ENCODE measurements at places on chromosomes 4 and X.

DNA sequence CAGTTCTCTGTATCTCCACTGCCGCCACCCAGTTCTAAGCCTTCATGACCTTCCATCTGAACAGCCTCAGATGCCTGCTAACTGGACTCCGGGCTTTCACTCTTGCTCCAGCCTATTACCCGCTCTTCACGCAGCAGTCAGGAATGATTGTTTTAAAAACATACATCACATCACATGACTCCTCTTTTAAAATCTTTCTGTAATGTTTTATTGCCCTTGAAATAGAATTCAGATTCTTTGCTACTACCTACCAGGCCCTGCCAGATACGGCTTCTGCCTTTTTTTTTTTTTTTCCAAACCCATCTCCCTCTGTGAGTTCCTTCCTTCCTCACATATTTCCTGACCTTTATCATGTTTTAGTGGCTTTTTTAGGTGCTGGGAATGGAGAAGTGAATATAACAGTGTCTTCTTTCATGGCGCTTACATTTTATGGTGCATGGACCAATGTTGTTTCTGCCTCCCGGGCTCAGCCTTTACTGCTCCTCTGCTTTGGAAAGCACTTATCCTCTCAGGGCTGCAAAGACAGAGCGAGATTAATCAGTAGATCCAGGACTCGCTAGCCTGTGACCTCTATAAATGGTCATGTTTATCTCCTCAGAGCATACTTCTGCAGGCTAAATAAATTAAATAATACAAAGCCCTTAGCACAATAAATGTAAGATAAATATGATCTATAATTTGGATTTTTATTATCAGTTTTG, 58.0 kb downstream of the FBXO8 start:
- DNase-seq = no peak

DNA sequence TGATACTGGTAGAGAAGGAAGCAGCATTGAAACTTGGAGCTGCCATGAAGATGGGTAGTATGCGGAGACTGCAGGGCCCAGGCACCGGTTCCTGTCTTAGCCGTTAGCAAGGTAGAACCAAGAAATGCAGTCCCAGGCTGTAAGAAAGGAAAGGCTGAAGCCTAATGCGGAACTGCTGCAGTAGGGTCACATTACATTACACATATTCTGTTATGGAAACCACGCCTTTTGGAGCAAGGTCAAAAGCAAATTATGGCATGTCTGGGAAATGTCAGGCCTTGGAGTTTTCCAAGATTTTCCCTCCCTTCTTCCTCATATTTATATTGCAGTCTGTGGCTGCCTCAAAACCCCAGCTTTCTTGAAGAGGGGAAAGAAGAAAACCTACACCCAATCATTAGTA, 204.8 kb upstream of the RASGEF1B start:
- DNase-seq = no peak

DNA sequence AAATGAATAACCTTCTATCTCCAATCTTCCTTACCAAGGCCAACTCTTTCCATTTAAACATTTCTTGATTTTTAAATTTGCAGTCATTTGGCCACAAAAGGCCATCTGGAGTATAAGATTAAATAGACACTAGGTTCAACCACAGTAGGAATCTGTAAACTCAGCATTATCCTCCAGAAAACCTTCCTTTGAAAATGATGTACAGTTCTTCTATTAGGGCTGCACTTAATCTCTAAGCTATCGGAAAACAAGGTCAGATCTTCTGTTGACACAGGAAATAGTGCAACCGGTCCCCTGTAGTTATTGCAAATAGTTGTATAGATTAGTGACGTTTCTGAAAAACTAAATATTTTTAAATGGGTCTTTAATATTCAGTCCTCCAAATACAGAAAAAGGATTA, 359.0 kb upstream of the ATOH1 start:
- no peak for DNase-seq

DNA sequence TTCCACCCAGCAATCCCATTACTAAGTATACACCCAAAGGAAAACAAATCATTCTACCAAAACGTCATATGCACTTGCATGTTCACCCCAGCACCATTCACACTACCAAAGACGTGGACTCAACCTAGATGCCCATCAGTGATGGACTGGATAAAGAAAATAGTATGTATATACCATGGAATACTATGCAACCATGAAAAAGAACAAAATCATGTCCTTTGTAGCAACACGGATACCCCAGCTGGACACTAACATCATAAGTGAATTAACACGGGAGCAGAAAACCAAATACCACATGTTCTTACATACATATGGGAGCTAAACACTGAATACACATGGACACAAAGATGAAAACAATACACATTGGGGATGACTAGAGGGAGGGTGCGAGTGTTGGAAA, 309.1 kb upstream of the KLF3 start:
- no peak for DNase-seq

DNA sequence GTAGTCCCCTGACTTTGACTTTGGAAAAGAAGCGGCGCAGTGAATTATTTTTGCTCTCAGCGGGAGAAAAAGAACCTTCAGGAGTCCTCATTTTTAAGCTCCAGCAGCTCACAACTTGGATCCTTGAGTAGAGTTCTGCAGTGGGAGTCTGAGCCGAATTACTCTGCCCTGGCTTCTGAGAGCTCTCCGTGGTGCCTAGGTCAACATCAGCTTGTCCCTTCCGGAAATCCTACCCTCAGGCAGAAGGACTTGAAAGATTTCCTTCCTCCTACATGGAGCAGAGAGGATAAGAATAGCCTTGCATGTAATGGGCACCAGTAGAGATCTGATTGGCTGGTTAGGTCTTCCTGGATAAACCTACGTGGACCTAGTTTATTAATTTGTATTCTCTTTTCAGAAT, 549.7 kb upstream of the TENM3 start:
- no peak for DNase-seq

GRCh38 chrX:13587786-13588477, 18.5 kb downstream of the EGFL6 start:
- DNase-seq = no peak

DNA sequence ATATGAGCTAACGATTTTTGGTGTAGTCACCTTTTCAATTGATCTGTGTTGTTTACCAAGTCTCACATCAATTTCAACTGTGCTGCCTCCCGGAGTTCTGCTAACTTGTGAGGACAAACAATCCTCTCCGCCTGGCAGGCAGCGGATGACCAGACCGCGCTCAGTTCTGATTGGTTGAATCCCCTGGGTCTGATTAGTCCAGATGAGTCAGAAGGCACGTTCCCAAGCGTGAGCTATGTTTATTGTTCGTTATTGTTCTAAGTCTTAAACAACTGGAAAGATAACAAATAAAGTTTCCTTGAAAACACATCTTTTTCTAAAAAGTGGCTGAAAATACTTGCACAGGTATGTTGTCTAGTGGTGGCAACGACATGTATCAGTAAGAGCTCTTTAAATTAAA, 37.9 kb upstream of the TRPC3 start:
- DNase-seq = no peak

- no peak for DNase-seq
Observed at GRCh38 chr4:174739576-174739975, 89.5 kb downstream of the GLRA3 start.

DNA sequence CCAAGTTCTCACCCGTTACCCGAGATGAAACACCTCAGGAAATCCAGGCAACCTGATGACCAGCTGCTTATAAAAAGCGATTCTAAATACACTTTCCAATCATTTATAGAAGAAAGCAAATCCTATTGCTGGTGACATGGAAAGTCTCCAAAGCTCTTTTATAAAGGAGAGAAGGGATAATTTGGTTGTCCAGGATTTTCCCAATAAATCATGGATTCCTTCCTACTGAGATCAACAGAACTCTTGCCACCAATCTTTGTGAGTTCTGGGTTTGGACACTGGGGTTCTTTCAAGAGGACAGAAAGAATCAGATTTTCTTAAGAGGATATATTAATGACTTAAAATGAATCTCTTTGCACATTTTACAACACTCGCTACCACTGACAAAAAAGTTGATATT, 24.7 kb upstream of the SOD3 start:
- DNase-seq = no peak

GRCh38 chrX:75228854-75229253, 45.0 kb upstream of the UPRT start:
- DNase-seq = no peak

DNA sequence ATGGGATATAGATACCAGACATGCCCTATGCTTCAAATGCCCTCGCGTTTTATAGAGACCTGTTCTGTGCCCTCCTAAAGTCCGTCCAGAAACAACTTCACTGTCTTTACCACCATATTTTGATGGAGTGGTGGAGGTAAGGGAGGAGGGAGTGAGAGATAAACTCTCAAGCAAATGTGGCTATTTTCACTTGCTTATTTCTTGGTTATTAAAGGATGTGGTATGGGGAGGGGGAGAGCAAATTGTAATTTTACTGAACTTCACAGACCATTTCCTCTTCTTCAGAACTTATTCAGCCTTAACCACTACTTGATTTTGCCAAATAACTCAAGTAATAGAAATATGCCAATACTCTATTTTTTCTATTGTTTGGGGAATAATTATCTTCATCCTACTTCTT, 31.5 kb downstream of the GPR174 start:
- DNase-seq = no peak

GRCh38 chr4:25401066-25401465, 24.0 kb downstream of the ANAPC4 start:
- no peak for DNase-seq
